ENCODE measurements at places on chromosomes 4 and X.

GRCh38 chr4:150609131-150609530, 27.2 kb downstream of the MAB21L2 start:
- no peak for DNase-seq

DNA sequence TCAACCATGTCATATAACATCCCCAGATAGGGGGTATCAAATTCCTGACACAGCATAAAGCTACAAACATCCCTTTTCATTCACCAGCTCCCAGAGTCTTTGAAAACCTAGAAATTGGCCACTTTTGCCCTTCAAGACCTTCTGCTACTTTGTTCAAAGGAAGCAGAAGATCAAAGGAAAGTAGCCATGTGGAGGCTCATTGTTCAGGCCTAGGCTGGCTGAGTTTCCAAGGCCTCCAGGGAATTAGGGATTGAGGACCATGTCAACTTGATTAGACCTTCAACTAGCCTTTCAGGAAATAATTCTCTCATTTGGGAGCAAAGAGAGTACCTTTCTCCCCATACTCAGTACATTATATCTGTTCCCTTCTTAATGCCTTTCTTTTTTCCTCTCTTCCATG, 66.8 kb upstream of the ATXN3L start:
- DNase-seq = no peak

GRCh38 chr4:3644849-3645627, 112.8 kb upstream of the LRPAP1 start:
- DNase-seq = no peak

- no peak for DNase-seq
These were observed 112.0 kb upstream of the MAGEB18 start for GRCh38 chrX:26026179-26026578.

GRCh38 chr4:40046311-40046980, 10.2 kb upstream of the N4BP2 start:
- no peak for DNase-seq
